Right ventricle myocardium superior (tissue), 1 donor: ENCODE measurements at places on chromosomes 7 and 10. TPM values are rescaled to one million over a fixed set of nuclear protein-coding genes. Genes with fewer than 3 reads are reported as not detected.

NOS3 gene
- 10.0 TPM for total RNA-seq

HOXA11 gene
- total RNA-seq: not detected

WDFY4 gene
- 1.1 TPM for total RNA-seq

CYP2C18 gene
- not detected for total RNA-seq

CRHR2 gene
- 0.24 TPM for total RNA-seq

ZNF425 gene
- 0.38 TPM for total RNA-seq

TBX20 gene
- total RNA-seq: 124 TPM

GRCh38 chr7:1750541-1751021 is 80.5 kb downstream of the ELFN1 start:
- DNase-seq: no peak

GRCh38 chr7:150791304-150791703 is 8.9 kb downstream of the TMEM176B start:
- DNase-seq: no peak

DNA sequence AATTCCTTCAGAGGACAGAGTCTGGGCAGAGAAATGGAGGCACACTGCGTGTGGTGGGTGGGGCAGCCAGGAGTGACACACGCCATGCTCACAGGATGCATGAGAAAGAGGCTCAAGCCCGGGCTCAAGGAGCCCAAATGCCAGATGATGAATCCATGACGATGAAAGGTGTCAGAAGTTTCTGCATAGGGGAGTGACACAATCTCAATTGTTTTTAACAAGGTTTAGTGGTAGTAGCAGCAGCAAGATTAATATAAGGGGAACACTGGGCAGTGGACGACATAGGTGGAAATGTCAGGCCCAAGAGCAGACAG is 126.1 kb downstream of the TNS3 start:
- DNase-seq: no peak

GRCh38 chr10:5844345-5845055 is 31.3 kb upstream of the GDI2 start:
- DNase-seq: no peak

GRCh38 chr10:33812586-33812985 is 478.1 kb upstream of the NRP1 start:
- no peak for DNase-seq

DNA sequence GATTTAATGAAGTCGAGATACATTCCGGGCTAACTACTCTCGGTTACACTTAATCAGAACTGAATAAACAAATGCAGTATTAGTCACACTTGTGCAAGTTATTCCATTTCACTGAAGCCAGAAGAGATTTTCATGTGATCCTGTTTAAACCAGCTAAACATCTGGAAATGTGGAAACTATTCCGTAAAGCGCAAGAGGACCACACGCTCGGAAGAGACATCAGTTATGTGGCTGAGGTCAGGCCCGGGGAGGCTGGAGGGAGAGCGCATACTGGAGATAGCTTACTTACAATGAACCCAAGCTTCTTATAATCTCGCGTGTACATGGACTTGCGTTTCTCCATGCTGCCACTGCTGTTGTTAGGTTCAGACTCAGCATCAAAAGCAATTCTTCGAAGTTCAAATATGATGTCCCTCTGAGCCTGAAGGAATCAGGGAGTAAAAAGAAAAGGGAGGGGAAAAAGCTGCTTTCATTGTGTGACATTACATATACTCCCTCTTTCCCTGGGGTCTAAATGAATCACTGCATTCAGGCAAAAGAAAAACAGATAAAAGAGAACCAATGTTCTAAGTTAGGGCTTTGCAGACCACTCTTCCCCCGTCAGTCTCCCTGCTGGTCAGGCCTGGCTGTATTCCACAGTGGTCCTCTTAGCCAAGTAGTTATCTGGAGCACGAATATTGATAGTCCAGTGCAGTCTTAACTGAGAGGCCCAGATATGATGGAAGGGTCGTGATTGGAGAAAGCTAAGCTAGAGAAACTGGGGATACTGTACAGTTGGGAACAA is 237.4 kb downstream of the ELMO1 start:
- peak; percentile 60 for DNase-seq

DNA sequence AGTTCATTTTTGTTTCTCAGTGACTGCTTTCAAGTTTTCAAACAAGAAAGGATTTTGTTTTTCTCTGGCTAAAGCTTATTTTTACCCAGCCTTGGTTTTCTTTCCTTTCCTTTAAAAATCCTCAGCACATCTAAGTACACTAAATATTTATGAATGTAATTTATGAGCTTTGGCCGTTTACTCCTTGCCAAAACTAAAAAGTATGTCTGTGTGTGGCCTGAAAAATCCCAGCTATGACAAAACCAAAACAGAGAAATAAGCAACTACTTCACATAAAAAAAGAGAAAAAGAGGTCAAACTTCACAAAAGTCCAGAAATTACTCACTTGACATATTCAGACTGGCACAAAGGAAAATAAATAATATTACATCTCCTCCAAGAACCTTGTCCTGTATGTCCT is 365.1 kb upstream of the NFE2L3 start:
- no peak for DNase-seq

DNA sequence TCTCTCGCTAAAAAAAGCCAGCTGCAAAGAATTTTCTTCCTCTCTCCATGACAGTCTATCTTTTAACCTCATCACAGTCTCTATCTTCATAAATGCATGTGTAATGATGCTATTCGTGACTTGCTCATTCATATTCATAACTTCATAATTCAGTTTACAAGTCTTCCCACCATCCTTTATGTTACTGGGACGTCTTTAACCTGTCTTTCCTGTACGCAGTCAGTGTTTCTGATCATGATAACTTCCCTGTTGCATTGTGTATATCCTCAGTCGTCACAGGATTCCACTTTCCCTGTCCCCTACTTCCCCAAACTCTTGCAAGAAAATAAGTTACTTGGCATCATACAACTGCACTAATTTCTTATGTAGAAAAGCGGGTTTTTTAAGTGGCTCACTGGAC is 165.6 kb upstream of the ASAH2 start:
- DNase-seq: no peak

GRCh38 chr10:64863836-64864235 is 1342.6 kb downstream of the REEP3 start:
- no peak for DNase-seq

GRCh38 chr7:93228302-93228701 is 2.0 kb upstream of the HEPACAM2 start:
- no peak for DNase-seq

GRCh38 chr10:35927341-35927740 is 285.2 kb upstream of the FZD8 start:
- DNase-seq: no peak

GRCh38 chr7:98348726-98349474 is 52.0 kb downstream of the BAIAP2L1 start:
- DNase-seq: no peak

GRCh38 chr10:35335133-35336083 is 901 bp upstream of the CCNY start:
- peak; percentile 50 for DNase-seq

GRCh38 chr10:133117688-133118071 is 30.0 kb downstream of the ADGRA1 start:
- DNase-seq: no peak

DNA sequence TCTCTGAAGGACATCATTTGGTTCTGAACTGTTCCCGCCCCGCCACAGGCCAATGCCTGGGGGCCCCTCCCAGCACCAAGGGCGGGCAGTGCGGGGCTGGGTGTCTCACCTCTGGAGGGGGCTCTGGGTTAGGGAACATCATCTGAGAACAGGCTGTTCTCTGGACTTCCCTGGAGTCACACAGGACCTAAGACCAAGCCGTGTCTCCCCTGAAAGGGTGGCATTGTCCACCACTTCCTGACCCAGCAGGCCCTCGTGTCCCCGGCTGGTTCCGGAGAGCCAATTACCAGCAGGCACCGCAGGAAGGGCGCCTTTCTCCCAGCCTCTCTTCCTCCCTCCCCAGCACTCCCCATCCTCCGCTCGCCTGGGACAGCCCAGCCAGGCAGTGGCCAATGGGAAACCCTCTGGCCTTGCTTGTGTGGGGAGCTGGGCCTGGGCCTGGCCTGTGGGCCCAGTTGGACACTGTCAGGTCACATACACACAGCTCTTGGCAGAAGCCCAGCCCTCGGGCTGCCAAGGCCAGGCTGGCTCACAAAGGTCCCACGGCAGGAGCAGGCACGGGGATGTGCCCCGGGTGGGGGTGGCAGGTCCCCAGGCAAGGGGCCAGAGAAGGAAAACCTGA is 119.5 kb downstream of the SPDYE5 start:
- DNase-seq: peak; percentile 93

DNA sequence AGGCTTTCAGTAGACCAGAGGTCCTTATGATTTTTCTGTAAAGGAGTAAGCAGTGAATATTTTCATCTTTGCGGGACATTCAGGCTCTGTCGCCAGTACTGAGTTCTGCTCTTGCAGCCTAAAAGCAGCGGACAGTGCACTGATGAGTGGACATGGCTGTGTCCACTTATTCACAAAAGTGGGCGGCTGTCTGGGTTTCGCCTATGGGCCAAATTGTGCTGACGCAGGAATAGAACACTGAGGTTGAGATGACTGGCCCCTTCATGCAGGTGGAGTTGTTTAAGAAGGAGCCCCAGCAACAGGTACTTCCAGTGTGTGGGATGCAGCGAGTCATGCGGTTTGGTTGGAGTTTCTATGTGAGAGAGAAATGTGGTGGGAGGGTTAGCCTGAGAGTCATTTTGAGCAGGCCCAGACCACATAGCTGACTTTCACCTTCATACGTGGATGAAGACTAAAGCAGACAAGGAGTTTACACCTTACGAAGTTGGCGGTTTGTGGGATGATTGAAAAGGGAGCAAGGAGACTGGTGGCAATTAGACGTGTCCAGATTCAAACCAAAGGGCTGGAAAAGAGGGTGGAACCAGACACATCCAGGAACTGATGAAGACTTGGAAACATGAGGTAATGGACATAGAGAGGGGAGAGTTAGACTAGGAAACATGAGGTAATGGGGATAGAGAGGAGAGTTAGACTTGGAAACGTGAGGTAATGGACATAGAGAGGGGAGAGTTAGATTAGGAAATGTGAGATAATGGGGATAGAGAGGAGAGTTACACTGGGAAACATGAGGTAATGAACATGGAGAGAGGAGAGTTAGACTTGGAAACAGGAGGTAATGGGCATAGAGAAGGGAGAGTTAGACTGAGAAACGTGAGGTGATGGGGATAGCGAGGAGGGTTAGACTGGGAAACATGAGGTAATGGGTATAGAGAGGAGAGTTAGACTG is 38.2 kb downstream of the WDR37 start:
- no peak for DNase-seq

DNA sequence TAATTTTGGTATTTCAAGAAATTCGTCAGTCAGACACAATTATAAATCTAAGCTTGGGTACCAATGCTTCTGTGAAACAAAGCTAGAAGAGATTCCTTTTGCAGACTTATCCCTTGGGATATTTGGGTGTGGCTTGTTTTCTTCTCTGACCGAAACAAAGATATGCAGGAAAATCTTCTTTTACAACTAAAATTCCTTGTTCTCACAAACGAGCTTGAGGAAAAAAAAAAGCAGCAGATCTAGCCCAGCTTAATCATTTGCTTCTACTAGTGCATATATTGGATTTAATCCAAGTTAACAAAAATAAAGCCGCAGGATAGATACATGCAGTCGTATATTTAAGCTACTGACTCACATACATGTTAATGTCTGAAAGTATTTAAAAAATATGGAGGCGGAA is 104.2 kb downstream of the PRTFDC1 start:
- no peak for DNase-seq
